ENCODE measurements at places on chromosomes 12 and 14.

DNA sequence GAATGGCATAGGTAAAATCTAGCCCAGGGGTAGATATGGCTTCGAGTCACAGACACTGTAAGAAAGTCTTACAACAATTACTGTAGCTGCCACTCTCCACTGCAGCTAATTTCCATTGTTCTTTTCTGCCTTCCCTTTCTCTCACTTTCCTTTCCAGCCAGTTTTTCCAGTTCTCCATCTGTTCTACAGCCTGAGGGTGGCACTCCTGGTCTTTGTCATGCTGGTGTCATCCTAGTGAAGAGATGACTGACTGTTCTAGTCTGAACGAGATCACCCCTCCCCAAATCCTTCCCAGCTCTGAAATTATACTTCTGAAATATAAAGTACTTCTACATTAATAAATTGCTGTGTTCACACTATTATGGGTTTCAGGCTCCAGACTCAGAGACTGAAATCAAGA lies 74.2 kb upstream of the CSRP2 start:
- no peak for DNase-seq

DNA sequence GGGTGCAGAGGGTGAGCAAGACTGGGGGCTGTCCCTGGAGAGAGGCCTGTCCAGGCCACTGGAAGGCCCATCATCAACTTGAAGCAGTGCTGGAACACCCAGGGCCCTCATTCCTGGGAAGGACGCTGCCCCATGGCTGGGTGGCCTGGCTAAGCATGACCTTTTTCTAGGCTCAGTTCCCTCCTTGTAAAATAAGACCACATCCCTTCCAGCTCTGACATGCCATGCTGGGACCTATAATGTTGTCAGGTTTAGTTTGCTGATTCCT lies 62.8 kb downstream of the SYNE3 start:
- DNase-seq: no peak

GRCh38 chr14:86333493-86333892 lies 803.5 kb downstream of the FLRT2 start:
- no peak for DNase-seq

GRCh38 chr14:28012629-28013415 lies 753.8 kb upstream of the FOXG1 start:
- DNase-seq: no peak

GRCh38 chr12:14833952-14834351 lies 9.4 kb downstream of the ART4 start:
- no peak for DNase-seq

DNA sequence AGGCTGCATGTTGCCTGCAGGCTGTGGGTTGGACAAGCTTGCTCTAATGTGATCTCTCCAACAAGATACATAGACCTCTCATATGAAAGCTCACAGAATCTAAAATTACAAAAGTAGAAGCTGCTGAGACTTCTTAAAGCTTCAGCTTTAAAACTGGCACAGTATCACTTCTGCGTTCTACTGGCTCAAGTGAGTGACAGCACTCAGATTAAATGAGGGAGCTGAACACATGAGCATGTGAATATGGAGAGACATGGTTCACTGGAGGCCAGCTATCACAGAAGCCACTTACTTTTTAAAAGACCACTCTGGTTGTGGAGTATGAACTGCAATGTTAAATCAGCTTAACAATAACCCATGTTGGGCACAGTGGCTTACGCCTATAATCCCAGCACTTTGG lies 29.1 kb upstream of the ANO6 start:
- no peak for DNase-seq

DNA sequence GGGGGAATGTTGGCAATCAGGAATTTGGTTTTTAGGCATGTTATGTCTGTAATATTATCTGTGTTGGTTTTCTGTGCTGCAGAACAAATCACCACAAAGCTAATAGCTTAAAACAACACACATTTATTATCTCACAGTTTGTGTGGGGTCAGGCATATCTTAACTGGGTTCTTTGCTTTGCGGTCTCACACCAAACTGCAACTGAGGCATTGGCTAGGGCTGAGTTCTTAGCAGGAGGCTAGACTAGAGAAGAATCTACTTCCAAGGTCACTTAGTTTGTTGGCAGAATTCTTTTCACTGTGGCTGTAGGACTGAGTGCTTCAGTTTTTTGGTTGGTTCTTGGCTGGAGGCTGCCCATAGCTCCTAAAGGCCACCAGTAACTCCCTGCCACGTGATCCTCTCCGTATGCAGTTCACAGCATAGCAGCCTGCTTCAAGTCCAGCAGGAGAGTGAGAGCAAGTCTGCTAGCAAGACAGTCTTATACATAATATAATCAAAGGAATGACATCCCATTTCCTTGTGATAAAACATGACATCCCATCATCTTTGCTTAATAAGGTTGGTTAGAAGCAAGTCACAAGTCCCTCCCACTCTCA lies 21.6 kb downstream of the ATF1 start:
- no peak for DNase-seq

DNA sequence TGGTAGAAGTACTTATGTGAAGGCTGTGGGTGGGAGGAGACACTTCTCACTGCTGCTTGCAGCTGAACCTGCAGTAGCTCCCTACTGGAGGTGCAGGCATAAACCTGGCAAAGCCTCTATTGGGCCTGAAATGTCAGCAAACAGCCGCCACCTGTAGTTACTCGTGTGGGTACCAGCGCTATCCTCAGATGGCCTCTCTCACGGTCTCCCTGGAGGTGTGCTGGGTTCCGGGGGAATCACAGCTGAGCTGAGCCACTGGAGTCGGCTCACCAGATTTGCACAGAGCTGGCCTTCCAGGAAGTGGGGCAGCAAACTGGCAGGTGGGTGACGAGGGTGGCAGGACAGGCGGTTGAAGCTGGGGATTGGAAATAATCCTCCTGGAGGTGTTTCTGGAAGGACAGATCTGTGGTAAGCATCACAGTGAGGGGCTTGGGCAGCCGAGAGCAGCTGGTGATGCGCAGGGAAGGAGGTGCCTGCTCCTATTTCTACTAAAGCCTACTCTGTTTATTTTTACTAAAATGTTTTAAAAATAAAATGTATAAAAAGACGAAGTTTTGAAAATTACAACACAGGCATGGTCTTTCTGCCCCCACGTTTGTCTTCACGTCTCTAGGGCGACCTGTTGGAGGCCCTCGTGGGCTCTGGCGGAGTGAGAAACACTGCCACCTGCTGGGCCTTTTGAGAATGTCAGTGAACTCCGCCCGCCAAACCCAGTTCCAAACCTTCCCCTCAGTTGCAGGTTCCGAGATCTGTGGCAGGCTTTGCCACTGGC lies 67.8 kb upstream of the PLEKHG3 start:
- peak; percentile 81 for DNase-seq

- no peak for DNase-seq
Observed at GRCh38 chr12:117576053-117576452, 214.6 kb upstream of the NOS1 start.

DNA sequence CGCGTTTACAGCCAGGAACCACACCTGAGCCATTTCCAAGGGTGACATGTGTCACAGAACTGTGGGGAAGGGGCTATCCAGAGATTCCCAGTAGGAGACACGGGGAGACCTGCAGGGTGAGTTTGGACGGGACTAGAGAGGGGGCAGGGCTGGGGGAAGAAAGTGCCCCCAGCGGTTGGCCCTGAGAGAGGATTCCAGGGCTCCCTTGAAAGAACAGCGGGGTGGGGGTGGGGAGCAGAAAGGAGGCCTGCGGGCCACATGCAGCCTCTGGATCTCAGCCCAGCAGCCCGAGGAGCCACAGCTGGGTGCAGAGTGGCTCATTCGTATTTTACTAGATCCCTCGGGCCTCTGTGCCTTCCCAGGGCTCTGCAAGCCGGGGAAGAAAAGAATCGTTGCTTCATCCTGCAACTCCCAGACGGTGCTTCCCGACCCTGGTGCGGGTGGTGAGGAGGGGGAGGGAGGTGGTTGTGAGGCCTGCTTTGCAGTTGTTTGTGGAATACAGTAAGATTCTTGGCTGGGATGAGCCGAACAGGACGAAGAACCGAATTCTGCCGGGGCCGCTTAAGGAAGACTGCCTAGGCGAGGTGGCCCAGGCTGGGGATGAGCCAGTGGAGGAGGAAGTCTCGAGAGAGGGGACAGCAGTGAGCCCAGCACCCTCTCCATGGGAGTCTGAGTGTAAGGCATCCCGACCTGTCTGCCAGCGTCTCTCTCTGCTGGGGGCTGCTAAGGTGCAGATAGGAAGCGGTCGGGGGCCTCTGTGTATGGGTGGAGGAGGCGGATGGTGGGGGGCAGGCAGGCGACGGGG lies 36.1 kb upstream of the ANKRD9 start:
- no peak for DNase-seq

GRCh38 chr14:80100681-80101080 lies 110.6 kb downstream of the DIO2 start:
- DNase-seq: no peak

DNA sequence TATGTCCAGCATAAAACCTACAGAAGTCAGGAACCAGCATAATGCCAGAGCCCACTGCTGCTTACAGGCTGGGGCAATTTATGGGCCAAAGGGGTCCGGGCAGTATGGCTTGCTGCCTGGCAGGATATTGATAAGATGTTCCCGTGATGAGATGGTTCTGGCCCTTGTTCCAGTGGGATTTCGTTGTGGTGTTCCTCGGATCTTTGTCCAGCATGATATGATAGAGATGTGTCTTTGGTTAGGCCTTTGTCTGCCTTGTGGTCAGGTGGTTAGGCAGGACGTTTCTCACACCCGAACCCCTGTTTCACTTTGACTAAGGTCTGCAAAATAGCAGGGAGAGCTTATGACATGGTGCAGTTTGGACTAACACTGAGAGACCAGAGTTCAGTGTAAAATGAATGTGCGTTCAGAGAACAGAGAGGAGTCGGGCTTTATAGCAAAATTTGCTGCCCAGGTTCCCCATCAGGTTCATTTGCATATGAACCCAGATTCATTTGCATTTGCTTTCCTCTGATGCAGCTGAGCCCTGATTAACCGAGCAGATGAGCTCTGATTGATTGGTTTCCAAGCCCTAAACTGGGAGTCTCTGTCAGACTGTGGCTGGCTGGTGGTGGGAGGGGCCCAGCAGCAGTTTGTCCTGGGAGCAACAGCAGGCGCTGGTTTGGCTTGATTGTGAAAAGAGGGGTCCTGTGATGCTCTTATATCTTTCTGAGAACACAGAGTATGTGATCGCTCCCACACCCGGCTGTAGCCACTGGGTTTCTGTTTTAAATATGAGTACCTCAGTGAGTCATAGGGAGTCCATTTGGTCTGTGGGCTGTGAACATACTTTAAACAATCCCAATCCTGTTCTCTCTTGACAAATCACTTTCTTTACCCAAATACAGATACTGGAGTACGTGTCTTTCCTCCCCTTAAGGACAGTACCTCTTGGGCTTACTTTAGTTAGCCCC lies 156.3 kb upstream of the PZP start:
- DNase-seq: no peak

GRCh38 chr12:62259631-62259992 lies 592 bp upstream of the USP15 start:
- no peak for DNase-seq

- DNase-seq: peak; percentile 76
Observed at GRCh38 chr12:27652174-27652763, 44.0 kb upstream of the REP15 start.

DNA sequence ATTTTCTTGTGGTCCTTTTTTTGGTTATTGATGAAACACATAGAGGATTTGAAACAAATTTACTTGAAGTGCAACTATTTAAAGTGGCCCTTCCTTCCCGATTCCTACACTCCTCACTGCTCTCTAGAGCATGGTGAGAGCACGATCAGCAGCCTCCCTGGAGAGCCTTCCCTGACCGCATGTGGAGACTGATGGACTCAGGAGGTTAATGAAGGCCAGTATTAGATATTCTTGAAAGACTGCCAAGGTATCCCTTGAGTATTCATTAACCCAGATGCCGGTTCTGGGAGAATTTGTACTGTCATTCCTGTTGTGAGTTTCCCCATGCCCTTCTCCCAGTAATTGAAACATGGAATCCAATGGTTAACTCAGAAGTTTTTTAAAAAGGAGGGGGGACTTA lies 102.8 kb upstream of the FGD4 start:
- DNase-seq: no peak

GRCh38 chr14:89720076-89720687 lies 234.3 kb downstream of the EFCAB11 start:
- DNase-seq: no peak

- no peak for DNase-seq
Observed at GRCh38 chr14:45156067-45156466, 20.3 kb downstream of the FANCM start.

GRCh38 chr14:21868442-21869046 lies 194.9 kb upstream of the OR4E1 start:
- peak; percentile 56 for DNase-seq

GRCh38 chr12:113591480-113591974 lies 119.9 kb upstream of the LHX5 start:
- no peak for DNase-seq

- no peak for DNase-seq
Observed at GRCh38 chr12:131975228-131975627, 25.5 kb downstream of the EP400 start.

GRCh38 chr12:105077435-105077834 lies 6.8 kb downstream of the ALDH1L2 start:
- DNase-seq: no peak

DNA sequence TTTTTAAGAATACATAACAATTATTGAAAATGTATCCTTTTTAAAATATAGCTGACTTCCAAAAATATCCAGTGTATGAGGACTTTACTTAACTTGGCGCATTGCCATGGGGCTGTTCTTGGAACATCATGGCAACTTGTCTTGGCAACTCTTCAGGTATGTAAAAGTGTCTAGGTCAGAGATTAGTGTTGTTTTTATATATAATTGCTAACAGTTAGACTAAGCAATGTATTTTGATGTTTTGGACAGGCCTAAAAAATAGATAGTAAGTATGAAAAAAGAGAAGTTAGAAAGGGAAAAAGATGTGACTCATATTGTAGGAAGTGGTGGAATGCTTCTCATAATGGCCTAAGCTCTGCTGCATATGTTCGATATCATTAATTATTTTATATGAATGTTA lies 70.9 kb downstream of the MON2 start:
- no peak for DNase-seq

DNA sequence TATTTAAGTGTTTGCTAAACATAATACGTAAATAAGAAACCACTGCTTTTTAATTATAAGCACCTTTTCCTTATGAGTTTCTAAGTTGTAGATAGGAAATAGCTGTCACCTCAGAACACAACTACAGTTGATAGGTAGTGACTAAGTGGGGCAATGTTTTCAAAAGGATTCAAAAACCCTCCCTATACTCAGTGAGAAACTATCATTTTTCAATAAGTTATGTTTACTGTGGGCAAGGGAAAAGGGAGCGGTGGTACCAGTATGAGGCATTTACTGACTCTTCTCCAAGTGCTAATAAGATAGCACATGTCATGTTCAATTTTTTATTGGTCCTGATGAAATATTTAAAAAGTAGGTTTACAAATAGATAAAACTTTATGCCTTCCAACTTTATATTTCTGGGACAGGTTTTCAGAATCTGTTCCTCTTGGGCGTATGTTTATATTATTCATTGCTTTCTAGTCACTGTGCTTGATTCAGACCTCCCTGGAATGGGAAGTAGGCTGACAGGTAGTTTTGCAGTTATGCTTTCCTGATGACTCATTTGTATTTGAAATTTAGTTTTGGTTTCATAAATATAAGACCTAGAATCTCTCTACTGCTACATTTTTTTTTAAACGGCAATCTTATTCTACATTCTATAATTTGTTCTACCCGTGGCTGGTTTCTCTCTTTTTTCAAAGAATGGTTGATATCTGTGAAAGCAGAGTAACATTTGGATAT lies 153.1 kb downstream of the TMEM117 start:
- DNase-seq: no peak
